GM18507 (cell line): ENCODE measurements at places on chromosomes 1 and 21.

GRCh38 chr1:183773482-183774274 is 31.2 kb upstream of the RGL1 start:
- DNase-seq = no peak

DNA sequence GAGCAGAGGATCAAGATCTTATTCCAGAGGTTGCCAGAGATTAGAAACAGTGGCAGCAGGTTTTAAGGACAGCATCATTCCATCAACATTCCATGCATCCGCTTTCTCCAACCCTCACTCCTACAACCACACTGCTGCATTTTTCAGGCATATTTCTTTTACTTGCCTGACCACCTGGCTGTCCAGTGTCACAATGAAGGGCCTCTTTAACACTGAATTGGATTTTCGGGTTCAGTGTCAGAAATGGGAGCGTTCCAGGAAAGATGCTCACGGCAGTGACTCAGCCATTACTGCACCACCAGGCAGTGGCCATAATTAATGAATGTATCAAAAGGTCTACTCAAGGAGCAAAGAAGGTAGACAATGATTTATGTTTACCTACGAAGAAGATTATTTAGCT is 200.4 kb upstream of the ESRRG start:
- no peak for DNase-seq

DNA sequence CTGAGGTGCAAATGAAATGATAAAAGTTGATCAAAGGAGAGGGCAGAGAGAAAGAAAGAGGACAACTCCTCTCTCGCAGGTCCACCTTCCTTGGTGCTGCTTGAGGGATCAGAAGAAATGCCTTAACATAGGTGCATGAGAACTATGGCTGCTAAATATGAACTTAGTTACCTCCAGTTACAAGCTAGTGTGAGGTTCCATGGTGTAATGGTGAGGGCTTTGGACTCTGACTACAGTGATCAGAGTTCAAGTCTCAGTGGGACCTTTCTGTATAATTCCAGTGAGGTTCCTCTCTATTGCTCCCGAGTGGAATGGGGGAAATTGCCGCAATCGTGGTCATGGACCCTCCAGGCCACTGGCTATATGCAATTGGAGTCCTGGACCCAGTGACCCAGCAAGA is 387.3 kb downstream of the FAM72C start:
- no peak for DNase-seq

DNA sequence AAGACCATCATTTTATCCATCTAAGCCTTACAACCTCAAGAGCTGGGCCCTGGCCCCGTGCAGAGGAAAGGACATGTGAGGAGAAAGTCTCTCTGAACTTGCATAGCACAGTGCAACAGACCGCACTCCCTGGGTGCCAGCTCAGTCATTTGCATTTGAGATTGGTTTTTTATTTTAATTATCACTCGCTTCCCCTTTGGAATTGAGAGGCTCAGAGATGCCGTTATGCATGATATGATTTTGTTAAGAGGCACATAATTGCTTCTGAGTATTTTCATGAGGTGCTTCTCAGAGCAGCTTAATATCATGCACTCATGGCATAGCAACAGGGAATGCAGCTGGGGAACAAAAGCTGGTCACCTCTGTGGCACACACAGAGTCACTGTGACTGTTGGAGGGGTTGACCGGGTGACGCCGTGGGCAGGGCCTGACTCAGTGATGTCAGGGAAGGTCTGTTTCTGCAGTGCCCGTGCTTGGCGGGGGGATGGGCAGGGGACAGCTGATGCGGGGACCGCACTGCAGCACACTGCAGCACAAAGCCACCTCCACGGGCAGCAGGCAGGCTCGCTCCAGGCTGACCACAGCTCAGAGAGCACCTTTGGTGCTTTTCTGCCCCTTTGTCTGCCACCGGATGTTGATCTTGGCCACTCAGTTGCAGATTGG is 43.2 kb upstream of the VAMP3 start:
- DNase-seq = no peak

DNA sequence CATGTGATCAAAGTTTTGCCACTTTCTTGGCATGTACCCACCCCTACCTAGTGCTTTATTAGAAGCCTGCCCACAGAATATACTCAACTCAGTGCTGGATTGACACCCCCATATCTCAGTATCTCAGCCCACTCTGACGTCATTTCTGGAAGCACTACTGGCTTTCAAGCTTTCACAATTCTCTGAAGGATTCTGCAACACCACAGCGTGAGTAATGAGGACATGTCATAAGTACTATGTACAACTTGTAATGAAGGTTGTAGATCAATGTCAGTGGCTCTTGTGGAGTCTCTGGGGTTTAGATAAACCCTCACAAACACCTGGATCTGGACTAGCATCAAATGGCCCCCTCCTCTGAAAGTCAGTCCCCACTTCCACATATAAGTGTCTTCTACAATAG is 57.2 kb downstream of the TNFSF4 start:
- no peak for DNase-seq

- DNase-seq = no peak
Observed at GRCh38 chr21:34201001-34201400, 127.6 kb downstream of the MRPS6 start.

GRCh38 chr1:114669562-114670082 is at the start of gene DENND2C:
Gene DENND2C, minus strand, starts transcription at chr1:114670049. Its CDS starts 44,065 bp downstream, at chr1:114625984.
- DNase-seq = no peak

GRCh38 chr1:206081856-206082255 is 28.9 kb downstream of the RHEX start:
- DNase-seq = no peak

- DNase-seq = no peak
Observed at GRCh38 chr21:42129300-42130266, 58.5 kb downstream of the UMODL1 start.

DNA sequence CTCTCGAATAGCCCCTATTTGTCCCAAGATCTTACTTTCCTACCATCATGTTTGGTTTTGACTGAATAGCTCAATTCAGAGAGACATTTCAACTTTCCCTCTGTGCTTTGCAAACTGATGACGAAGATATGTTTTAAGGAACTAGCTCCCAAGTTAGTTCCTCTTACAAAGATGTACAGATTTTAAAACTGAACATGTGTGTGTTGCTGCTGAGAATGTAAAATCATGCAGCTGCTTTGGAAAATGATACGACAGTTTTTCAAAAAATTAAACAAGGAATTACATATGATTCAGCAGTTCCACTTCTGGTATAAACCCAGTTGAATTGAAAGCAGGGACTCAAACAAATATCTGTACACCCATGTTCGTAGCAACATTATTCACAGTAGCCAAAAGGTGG is 33.6 kb downstream of the KIF26B start:
- no peak for DNase-seq

- DNase-seq = no peak
Observed at GRCh38 chr1:209743145-209743482, 12.7 kb upstream of the TRAF3IP3 start.

GRCh38 chr1:22562584-22563583 is at the start of gene EPHA8:
Gene EPHA8, plus strand, starts transcription at chr1:22563489. Its CDS starts 147 bp downstream, at chr1:22563636.
- DNase-seq = no peak

DNA sequence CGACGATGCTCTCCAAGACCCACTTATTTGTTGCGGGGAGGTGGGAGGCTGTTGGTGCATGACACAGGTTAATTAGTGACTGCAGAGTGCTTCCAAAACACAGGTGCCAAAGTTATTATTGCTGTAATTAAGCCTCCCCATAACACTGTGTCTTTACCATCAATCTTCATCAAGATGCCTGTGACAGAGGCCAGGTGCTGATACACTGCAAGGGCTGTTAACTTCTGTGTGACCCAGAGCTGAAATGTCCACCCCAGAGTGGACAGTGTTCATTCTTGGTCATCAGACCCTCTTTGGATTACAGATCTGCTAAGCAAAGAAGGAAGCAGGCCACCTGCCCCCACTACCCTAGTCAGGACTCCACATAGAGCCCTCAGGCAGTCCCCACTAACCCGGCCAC is 55.5 kb downstream of the CAPN8 start:
- no peak for DNase-seq

DNA sequence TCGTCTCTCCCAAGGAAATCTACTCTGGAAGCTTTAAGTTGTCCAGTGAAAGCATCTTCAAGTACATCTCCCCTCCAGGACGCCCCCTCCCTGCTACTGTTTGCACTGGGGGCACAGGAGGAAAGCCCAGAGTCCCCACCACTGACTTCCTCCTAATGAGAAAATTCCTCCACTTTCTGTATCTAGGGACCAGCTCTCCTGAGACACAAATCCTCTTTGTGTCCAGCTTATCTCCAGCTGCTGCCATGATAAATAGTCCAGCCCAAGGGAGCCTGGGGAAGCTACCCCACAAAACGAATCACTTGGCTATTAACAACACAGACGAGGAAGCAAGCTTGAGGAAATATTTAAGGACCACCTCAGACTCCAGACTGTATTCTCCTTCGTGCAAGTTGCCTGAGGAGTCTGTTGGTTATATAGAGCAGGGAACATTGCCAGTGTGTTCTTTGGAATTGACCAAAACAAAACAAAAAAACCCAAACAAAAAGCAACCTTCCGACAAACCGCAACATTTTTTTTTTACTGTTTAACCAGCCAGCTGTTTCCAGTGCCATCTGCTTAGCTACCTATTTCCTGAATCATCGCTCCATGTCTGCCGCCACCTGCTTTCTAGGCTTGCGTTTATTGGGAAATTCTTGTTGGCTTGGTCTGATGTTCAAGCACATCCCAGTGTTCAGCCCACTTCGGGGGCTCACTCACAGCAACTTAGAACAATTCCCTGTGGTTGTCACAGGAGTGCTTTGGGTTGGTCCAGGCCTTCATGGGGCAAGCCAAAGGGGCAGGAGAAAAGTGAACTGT is 7.7 kb downstream of the C1orf226 start:
- DNase-seq = no peak

- no peak for DNase-seq
Observed at GRCh38 chr1:53090227-53091147, 28.5 kb downstream of the PODN start.

DNA sequence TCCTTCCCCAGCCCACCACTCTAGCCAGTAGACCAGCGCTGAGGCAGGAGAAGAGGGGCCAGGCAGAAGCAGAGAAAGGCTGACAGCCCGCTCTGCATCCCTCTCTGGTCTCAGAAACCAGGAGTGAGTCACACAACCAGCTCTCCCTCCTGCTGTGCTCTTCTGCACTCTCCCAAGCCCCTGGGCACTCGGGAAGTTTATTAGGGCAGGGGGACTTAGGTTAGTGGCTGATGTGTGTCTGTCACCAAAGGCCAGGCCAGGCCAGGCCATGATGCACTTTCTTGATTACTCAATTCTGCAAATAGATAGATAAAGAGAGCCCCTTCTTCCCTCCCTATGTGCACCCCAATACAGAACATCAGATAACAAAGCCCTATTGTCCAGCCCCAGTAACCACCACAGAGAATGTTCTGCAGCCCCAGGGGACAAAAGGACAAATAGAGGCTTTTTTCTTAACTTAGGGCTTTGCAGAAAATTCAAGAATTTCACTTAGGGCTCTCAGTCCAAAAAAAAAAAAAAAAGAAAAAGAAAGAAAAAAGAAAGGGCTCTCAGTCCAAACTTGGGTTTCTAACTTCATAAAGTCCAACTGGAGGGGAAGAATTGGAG is 52.9 kb upstream of the CNTN2 start:
- no peak for DNase-seq

- DNase-seq = no peak
Observed at GRCh38 chr1:243991650-243992049, 59.4 kb upstream of the ZBTB18 start.

DNA sequence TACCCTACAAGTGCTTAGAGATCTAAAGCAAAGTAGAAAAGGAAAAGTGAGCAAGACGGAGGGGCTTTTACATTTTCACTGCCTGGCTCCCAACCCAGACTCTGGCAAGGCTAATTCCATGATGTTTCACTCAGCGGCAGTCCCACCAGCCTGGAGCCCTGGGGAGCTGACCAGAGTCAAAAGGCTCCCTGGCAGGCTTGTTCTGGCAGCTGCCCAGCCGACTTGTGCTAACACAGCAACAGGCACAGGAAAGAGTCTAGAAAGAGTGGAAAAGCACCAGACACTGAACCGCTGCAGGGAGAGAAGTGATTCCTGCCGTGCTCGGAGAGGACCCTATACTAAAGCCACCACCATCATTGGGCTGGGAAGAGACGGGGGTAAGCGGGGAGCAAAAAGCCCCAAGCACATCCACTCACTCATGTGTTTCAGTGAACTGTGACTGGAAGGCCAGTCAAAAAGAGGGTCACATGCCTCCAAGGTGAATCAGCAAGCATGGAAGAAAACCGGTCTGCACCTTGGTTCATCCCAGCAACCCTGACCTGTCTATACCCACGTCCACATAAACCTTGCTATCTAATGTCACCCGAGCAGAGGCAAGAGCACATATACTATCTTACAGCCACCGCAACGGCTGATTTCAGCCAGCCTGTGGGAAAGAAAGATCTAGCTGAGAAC is 8.0 kb downstream of the SMIM12 start:
- DNase-seq = no peak

DNA sequence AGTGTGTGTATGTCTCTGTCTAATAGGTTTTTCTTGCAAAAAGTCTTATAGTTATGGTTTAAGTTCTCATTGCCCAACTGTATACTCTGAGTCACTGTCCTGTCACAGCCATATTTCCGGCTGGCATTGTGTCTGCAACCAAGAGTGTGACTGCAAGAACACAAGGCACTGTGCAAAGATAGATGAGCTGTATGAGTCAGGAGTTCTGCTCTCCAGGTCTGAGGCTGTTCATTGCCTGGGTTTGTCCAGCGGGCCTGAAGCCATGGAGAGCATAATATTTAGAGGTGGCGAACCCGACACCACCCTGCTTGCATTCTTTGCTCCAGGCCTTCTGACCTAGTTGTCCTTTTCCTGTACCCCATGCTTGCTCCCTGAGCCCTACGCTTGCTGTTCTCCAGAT is 50.9 kb upstream of the CNIH3 start:
- no peak for DNase-seq

DNA sequence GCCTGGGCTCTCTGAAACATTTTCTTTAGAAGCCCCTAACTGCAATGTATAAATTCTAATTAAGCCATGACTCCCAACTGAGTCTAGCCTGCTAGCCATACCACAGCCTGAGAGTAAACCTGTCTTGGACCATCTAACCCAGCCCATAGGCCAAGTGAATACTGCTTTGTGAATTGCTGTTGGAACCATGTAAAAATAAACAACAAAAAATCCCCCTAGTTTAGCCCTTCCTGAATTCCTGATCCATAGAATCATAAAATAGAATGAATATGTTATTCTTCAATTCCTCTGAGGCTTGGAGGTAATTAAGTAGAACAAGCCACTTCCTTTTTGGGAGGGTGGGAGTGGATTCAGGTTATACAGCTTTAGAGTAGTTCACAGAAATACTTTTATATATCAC is 1496.4 kb downstream of the MRPL39 start:
- DNase-seq = no peak

- no peak for DNase-seq
Observed at GRCh38 chr21:34881421-34881820, 167.7 kb downstream of the RUNX1 start.

- no peak for DNase-seq
Observed at GRCh38 chr1:172143384-172144055, 277.0 kb upstream of the C1orf105 start.

DNA sequence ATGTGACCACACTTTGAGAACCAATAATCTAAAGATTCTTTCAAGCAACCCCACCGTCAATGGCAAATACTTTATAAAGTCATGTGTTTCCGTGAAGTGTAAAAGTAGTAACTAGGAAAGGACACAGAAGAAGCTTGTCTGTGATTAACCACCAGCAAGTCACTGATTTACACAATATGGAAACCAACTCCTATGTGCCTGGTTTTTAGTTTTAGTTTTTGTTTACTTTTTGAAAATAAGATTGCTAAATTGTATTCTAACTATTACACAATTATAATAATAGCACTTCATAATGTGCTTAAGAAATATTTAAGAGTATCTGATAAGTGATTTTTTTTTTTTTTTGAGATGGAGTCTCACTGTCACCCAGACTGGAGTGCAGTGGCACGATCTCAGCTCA is 13.0 kb downstream of the FMO2 start:
- DNase-seq = no peak
